ENCODE measurements at places on chromosomes 6 and 20.

DNA sequence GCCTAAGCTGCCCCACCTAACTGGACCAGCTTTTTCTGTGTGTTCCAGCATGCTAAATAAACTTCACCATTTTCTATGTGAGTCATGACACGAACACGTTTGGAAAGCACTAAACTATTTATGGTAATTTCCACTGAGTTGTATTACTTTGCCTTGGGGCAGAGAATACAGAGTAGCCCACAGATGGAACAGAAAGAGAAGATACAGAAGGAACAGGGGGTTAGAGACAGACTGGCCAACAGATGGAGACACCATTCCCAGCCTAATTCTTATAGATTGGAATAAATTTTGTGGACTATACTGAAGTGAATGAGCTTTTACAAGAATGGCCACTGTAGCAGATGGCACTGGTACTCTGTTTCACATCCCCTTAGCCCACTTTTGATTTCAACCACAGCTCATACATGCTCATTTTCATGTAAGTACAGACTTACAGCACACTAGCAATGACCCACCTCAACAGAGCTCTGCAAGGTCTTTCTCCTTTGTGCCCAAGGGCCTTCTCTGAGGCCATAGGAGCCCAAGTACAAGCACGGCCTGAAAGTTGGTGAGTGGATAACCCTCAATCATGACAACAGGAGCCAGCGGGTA lies 13.1 kb upstream of the NT5DC1 start:
- DNase-seq = no peak

- no peak for DNase-seq
Measured at GRCh38 chr6:35876902-35877301, 44.0 kb downstream of the SRPK1 start.

GRCh38 chr20:16806061-16806460 lies 57.9 kb downstream of the OTOR start:
- no peak for DNase-seq

- no peak for DNase-seq
Measured at GRCh38 chr6:11139051-11139960, 27.8 kb upstream of the ERVFRD-1 start.

DNA sequence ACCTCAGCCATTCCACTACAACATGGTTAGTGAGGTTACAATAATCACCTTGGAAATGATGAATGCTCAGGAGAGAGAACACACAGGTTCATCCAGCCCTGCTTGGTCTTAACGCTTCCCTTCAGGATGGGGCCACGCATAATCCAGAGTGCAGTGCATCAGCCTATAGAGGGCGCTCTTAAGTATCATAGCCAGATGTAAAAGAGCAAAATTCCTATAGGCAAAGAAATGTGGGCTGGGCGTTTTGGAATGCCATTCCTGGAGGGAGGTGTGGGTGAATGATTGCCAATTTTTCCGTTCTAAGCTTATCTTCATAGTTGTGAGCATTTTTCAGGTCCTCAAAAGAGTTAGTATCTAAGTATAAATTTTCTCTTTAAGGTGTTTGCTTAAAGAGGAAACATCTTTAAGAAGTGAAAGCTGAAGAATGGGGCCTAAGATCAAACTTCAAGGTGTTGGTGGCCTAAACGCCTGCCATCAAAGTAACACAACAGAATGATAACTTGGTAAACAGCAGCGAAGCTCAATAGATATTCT lies 1.8 kb downstream of the RIPOR2 start:
- no peak for DNase-seq

GRCh38 chr6:43723737-43724295 lies 36.2 kb upstream of the MRPS18A start:
- peak; percentile 35 for DNase-seq

GRCh38 chr20:49813305-49813974 lies 812 bp downstream of the SLC9A8 start:
- DNase-seq = no peak

GRCh38 chr20:35643045-35643444 lies 21.7 kb downstream of the CPNE1 start:
- no peak for DNase-seq

GRCh38 chr20:878511-879307 lies 37.4 kb downstream of the ANGPT4 start:
- DNase-seq = no peak

DNA sequence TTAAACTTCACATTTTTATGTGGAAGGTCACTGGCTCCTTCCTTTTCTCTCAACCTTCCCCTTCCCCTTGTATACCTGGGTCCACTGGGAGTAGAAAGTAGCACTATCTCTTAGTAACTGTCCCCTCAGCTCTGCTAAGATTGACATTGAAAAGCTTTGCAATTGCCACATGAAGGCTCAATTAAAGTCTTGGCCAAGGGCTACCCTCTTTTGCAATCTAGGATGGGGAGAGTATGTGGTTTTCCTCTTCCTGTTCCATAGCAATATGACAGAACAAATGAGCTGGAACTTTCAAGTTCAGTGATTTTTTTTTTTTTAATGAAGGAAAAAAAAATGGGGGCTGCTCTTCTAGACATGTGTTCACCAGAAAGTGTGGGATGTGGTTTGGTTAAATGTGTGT lies 37.1 kb downstream of the PROKR2 start:
- no peak for DNase-seq

- DNase-seq = no peak
Measured at GRCh38 chr20:45538209-45538799, 978 bp downstream of the WFDC6 start.

DNA sequence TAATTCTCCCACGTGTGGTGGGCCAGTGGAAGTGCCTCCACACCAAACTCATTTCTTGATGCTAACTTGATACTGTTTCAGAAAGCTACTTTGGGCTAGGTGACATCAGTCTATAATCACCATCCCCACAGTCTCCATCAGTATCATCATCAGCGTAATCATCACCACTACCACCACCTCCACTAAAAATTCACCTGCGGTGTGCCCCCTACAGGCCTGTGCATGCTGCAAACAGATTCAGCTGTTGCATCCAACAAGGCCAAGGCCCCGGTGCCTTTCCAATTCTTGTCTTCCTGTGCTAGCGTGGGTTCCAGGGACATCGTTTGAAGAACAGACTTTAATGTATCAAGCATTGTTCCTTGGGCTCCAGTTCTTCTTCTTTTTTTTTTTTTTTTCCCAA lies 201.3 kb upstream of the EXOC2 start:
- no peak for DNase-seq

DNA sequence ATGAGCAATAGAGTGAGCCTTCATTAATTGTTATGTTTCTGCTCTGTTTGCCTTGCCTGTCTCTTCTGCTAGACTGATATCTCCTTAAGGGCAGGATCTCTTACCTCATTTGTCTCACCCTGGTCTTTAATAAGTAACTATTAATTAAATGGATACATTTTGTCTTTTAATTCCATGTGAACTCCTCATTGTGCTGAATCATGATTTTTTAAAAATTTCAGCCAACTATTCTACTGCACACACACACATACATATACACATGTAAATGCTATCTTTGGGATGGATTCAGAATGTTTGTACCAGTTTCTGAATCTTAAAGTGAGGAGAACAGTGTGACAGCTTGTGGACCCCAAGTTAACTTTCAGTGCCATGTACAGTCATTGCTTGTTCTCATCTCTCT lies 731.1 kb upstream of the MAP3K7 start:
- DNase-seq = no peak

- no peak for DNase-seq
Measured at GRCh38 chr6:112037783-112038216, 16.1 kb upstream of the CCN6 start.

- no peak for DNase-seq
Measured at GRCh38 chr20:14488212-14488611, 150.8 kb upstream of the FLRT3 start.

DNA sequence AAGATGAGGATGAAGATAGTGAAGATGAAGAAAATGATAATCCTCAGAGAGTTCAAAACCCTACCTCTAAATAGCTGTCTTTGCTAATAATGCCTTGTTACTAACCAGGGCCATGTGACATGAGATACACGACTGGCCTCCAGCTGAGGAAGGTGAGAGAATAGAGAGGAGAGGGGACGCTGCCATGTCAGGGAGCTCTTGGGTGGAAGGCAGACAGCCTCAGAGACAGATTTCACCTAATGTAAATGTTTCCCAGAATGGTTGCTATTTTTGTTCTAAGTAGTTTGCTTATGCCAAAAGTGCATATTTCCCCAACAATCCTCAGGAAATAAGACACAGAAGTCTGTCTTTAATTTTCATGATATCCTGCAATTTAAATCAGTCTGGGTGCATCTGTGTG lies 138.4 kb downstream of the ELOVL4 start:
- no peak for DNase-seq

GRCh38 chr20:50788045-50788991 lies 6.5 kb upstream of the BCAS4 start:
- no peak for DNase-seq

DNA sequence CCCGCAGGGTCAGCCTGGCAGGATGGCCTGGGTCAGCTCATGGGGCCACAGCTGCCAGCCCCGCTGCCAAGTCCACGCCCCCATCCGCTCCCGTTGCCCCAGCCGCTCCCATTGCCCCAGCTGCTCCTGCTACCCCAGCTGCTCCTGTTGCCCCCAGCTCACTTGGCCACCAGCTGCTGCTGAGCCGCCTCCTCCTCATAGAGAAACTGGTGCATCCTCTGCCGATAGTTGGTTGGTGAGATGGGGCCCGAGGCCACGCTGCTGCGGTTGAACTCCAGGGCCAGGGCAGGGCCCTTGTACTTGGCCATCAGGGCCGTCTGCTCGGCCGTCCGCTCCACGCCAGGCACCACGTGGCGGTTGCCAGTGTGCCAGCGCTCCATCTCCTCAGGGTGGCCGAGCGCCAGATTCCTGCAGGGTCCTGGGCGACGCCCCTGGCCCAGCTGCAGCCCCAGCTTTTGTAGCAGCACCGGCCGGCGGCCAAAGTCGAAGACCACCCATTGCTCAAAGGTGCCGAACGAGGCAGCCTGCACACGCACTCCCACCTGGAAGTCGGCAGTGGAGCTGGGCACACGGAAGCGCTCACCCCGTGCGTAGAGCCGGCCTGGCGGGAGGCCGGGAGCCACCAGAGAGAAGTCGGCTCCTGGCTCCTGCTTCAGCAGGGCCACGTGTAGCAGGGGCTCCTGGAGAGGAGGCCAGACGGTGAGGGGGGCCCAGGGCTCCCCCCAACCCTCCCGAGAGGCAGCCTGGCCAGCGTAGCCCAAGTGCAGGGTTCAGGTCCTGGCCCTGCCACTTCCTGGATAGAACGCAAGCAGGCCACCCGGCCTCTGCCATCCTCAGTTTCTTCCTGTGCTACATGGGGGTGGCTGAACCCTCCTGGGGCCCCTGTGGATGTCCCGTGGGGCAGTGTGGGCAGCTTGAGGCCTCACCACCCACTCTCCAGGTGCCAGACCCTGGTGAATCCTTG lies 4.8 kb downstream of the HELZ2 start:
- peak; percentile 28 for DNase-seq

- no peak for DNase-seq
Measured at GRCh38 chr6:156844089-156844488, 66.9 kb downstream of the ARID1B start.

DNA sequence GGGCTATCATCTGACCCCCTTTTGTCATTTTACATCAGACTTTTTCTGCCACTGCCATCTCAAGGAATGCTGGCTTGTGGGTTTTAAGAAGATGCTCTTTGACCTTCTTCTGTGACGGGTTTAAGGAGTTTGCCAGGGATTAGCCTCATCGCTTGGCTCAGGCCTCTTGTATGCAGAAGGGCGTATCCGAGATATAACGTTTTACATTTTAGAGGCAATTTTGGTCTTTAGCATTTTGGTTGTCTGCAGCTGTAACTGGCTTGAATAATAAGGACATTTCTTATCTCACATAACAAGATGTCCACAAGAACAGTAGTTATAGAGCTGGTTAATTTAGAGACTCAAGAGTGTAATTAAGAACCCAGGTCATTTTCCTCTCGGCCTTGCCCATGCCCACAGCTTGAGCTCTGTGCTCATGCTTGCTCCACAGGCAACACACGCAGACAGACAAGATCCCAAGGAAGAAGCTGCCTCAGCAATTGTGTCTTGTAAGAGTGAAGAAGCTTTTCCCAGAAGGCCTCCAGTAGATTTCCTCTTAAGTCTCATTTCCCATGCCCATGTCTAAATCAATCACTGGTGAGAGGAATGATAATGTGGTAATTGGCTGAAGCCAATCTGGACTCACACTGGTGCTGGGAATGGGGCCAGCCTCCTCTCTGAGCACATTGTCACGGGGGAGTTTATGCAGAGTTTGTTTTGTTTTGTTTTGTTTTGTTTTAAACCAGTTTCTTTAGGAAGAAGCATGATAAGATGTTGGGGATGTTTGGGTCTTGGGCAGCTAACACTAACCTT lies 36.8 kb downstream of the PTCHD4 start:
- DNase-seq = no peak

DNA sequence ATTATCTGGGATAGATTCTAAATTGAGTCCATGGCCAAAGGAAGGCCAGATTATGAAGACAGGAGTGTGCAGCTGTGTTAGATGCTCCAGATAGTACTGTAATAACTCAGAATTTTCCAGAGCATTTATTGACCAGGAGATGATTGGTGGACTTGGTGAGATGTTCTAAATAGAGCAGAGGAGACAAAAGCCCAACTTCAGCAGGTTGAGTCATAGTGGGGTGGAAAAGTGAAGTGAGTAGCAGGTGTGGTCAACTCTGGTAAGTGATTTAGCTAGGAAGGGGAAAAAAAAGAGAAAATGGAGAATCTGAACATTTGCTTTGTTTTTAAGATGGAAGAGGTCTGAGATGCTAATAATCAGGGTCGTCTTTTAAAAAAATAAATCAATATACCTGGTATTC lies 227.4 kb downstream of the TMEM200A start:
- DNase-seq = no peak

- no peak for DNase-seq
Measured at GRCh38 chr6:44061375-44062104, 65.7 kb downstream of the MRPL14 start.

GRCh38 chr6:16712931-16713484 lies 48.3 kb downstream of the ATXN1 start:
- no peak for DNase-seq

DNA sequence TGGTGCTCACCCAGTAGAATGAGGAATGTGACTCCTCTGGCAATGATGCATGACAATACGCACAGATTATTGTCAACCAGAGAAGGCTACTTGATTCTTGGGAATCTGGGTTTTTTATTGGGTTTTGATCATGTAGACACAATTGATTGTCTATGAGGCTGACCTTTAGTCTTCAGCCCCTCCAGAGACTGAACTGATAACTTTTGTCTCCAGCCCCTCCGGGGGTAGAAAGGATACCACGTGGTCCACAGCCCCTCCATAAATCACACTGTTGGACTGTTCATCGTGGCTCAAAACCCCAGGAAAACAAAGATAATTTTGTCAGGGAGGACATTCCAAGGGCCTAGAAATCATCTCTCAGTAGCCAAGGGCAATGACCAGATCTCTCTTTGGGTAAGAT lies 57.5 kb upstream of the ADGRF5 start:
- DNase-seq = no peak

DNA sequence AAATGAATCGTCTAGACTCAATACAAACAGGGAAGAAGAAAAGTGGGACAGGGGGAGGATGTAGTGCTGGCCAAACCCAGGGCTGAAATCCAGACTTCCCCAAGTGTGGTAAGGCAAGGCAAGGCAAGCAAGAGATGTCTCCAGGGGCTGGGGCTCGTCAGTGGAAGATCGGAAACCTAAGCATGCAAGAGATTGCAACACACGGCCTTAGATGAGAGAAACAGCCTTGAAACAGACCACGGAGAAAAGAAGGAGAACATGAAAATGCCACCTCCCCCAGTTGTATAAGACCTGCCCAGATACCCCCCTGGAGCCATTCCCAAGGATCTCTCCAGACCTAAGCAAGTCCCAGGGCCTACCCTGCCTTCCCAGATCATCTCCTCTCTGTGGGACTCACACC lies 20.0 kb downstream of the VEGFA start:
- DNase-seq = no peak

- DNase-seq = no peak
Measured at GRCh38 chr20:24950128-24950835, 1.2 kb downstream of the CST7 start.

GRCh38 chr20:58603721-58604120 lies 47.4 kb upstream of the STX16 start:
- DNase-seq = no peak
